ENCODE measurements at places on chromosomes 12 and 14.

DNA sequence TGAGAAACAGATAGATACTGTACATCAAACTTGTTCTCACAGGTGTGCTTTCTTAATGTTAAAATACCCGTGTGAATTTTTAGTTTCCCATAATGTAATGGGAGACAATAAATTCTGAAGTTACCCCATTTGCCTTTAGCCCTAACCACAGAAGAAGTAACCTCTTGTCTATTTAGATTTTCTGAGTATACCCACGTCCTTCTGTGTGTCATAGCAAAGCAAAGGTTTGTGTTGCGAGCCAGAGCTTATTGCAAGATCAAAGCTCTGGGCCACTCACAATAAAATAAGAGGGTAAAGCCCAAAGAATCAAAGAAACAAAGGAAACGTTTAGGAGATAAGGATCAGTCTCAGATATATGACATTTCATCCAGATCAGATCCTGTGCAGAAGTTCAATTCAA lies 73.9 kb downstream of the BMP4 start:
- no peak for DNase-seq

- peak; percentile 50 for DNase-seq
Observed at GRCh38 chr12:52119398-52120254, 40.1 kb downstream of the SMIM41 start.

GRCh38 chr12:121170151-121170550 lies 37.5 kb downstream of the P2RX7 start:
- no peak for DNase-seq

DNA sequence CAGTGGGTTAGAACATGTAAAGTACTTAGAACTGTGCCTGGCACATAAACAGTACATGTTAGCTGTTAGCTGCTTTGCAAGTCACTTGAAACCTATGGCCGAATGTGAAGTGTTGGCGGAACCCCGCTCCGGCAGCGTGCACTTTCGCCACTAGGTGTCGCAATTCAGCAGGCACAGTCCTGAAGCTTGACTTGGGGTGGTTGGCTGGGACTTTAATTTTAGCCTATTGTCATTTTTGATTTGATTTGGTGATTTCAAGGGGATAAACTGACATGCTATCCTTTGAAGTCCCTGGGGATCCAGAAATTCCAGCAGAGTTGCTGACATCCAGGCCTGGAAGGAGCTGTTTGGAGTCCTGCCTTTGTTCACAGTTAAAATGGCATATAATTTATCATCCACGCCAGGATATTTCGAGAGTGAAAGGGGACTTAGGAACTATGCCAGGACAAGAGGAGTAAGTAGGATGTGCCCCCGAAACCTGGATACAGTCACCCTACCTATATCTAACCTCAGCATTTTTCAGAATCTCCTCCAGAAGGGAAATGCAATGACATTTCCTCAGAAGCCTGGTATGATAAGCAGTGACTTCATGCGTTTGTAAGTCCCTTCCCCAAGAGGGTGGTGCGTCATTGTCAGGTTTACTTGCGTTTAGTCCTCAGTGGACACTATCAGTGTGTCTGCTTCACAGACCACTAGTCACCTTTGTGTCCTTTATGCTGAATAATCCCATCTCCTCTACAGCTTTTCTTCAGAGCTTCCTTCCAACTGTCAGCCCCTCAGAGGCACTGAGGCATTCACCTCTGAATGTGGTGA lies 3.5 kb upstream of the TSPAN9 start:
- DNase-seq: peak; percentile 86

GRCh38 chr12:90407841-90408240 lies 547.1 kb downstream of the CCER1 start:
- DNase-seq: no peak

Measured in activated CD4-positive, alpha-beta T cell treated with anti-CD3 and anti-CD28 coated beads, Interleukin-10, Interleukin-2, amounts not matched to agents 100 ng/mL and 50 ng/mL, durations not matched to agents 16 hours and 8 hours (primary cell).